ENCODE measurements at places on chromosomes 1 and 21.

GRCh38 chr1:220894025-220894923 lies 15.0 kb downstream of the HLX start:
- DNase-seq: no peak

- DNase-seq: no peak
These were observed 6.7 kb downstream of the WNT2B start for GRCh38 chr1:112515311-112516009.

GRCh38 chr1:26946270-26946669 lies 14.0 kb downstream of the KDF1 start:
- no peak for DNase-seq

DNA sequence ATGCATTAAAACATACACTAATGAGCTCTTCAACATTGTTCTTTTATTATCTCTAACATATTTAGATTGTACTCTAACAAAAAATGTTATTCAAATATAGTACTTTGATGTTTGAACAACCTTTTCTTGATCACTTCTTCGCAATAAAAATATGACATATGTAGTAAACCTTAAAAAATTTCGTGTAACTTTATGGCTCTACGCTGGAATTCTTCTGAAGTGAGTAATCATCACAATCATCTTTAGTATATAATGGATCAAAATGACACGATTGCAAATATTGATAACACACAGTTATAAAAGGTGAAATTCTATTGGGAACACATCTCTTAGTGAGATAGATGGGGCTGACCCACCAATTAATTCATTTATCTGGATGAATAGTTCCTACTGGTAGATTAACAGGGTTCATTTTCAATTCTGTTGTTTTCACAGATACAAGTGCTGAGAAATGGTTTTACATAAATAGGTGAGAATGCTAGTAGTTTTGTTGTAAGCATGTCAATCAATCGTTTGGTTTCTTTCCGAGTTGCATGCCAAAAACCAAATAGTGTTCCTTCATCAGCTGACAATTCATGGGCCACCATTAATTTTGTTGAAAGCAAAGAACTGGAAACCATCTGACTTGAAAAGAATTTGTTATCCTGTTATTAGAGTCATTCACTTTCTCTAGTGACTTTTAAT lies 1.5 kb upstream of the ZMPSTE24 start:
- no peak for DNase-seq

- DNase-seq: no peak
These were observed 146.8 kb downstream of the DYRK1A start for GRCh38 chr21:37513383-37513782.

DNA sequence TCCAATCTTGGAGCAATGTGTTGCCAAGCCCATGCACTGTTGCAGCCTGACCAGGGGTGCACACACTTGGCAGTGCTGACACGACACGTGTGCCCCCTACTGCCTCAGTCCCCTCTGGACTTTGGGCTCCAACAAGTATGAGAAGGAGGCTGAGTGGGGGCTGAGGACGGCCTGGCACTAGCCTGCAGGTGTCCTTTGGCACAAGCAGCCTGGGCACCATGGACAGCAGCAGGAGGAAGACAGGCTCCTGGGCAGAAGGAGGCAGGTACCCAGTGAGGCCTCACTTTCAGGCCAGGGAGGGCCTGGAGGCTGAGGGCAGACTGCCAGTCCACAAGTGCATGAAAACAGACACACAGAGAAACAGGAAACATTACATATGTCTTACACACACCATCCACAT lies 1702.9 kb upstream of the B3GALT2 start:
- no peak for DNase-seq

DNA sequence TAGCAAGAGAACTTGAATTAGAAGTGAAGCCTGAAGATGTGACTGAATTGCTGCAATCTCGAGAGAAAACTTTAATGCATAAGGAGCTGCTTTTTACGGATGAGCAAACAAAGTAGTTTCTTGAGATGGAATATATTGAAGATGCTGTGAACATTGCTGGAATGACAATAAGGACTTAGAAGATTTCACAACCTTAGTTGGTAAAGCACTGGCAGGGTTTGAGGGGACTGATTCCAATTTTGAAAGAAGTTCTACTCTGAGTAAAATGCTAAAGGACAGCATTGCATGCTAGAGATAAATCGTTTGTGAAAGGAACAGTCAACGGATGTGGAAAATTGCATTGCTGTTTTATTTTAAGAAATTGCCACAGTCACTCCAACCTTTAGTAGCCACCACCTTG lies 69.5 kb downstream of the GDAP2 start:
- no peak for DNase-seq

GRCh38 chr1:157147906-157148700 lies 9.9 kb upstream of the ETV3 start:
- no peak for DNase-seq

DNA sequence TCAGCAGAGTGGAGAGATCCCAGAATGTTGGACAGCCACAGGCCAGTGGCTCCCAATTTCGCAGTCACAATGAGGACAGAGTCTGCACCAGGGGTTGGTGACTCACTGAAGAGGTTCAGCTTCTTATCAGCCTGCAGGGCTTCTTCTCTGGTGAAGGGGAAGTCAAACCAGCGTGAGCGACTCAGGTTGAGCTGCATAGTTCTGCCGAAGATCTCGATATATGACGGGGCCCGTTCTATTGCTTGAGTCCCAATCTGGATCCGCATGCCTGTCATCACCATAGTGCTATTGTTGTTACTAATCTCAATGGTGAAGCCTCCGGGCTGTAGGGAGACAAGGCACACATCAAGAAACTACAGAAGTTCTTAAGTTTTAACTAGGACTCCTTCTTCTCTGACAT lies 58.5 kb downstream of the UBR4 start:
- DNase-seq: no peak

- no peak for DNase-seq
These were observed 71.8 kb upstream of the IVNS1ABP start for GRCh38 chr1:185388815-185389214.

- peak; percentile 63 for DNase-seq
These were observed 5.2 kb downstream of the TNFRSF18 start for GRCh38 chr1:1200876-1201810.

- no peak for DNase-seq
These were observed 43.9 kb downstream of the DUSP10 start for GRCh38 chr1:221697923-221698425.

DNA sequence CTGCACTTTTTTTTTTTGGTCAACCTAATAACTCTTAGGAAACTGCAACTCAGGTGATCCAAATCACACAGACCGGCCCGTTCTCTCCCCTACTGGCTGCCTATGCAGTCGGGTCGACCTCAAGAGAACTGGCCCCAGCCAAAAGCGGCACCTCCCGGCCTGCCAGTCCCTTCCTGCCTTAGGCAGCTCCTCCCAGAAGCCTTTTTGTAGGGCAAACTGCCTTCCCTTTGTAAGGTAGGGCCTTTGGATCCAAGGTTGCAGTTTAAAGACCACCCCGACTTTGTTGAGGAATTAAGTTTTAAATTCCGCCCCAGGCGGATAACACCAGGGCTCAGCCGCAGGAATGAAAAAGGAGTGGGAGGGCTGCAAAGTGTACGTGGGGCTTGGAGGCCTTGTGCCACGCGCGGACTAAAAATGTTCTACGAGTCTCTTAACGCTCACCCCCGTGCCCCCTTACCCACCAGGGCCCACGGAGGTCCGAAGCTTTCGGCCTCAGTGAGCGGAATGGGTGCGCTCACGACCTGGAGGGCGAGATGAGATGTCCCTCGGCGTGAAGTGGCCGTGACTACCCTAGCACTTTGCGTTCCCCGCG lies 642 bp upstream of the ST3GAL3 start:
- no peak for DNase-seq
